Spleen (tissue), 13 donors: ENCODE measurements at places on chromosomes 2 and 18. TPM values are rescaled to one million over a fixed set of nuclear protein-coding genes. Genes with fewer than 3 reads are reported as not detected.

- no peak for DNase-seq
Observed at GRCh38 chr2:179335732-179336131, 71.1 kb upstream of the SESTD1 start.

Gene CBLN2
- 0.06 TPM for polyA plus RNA-seq

- DNase-seq, result no peak
Observed at GRCh38 chr2:121599963-121600651, 49.2 kb downstream of the CLASP1 start.

Gene NCKAP1
- polyA plus RNA-seq, result 9.4 TPM

DNA sequence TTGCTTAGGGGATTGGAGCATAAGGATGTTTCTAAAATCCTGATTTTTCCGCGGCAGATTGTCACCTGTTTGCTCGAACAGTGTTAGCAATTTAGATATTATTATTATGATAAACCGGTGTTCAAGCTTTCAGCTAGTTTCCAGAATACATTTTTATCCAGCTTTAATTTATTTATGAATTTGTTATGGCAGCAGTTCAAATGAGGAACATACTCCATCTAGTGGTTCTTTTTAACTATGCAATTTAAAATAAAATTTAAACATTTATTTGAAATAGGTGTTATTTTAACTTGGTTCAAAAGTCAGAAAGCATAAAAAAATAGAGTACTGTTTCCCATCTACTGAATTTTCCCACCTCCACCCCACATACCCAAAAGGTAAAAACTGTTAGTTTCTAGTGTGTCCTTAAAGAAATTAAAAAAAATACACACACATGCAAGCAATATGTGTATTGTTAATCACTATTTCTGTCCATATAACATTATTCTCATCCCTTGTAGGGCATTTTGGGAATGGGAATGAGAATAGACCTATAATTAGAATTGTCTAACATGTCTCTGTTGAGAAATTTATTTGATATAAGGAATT is 23.2 kb downstream of the ACOXL start:
- DNase-seq, result no peak

GRCh38 chr18:51802569-51803428 is 537.2 kb upstream of the DCC start:
- no peak for DNase-seq

DNA sequence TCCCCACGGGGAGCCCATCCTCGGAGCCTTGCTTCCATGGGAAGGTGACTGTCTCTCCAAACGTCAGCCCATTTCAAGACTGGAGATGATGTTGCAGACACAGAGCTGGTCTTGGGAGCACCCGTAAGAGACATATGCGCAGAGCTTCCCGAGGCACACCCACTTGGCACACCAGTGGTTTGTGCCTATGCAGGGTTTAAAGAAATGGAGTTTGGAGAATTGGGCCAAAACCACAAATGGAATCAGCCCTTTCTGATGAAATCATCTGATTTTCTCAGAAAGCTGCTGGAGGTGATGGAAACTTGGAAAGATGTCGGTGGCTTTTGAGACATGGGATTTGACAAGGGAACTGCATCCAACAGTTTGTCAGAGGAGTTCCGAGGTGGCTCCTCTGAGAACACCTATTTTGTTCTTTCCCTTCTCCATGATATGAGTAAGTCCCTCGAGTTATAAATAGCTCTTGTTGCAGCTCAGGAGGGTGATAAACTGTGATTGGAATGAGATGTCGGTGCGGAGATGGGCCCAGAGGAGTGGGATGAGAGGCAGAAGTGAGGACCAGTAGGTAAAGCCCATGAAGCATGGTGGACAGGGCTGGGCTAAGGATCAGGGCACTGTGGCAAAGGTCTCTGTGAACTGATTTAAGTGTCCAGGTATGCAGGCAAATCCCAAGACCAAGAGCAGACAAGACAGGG is 225.7 kb downstream of the ACKR3 start:
- DNase-seq, result no peak

GRCh38 chr2:217552081-217552480 is 450.7 kb downstream of the TNS1 start:
- no peak for DNase-seq

Gene NOP58
- polyA plus RNA-seq, result 86.3 TPM

DNA sequence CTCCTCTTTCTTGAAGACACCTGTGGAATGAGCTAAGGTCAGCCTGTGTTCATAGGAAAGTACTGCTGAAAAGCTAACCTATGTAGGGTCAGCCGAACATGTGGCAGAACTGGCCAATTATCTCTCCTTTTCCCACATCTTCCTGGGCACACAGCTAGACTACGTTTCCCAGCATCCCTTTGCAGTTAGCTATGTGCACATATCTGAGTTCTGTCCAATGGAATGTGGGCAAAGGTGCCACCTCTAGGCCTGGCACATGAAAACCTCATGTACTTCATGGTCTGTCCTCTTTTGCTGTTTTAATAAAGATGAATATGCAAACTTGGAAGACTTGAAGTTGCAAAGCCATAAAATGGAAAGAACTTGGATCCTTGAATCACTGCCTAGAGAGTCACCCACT is 352.6 kb downstream of the TNS1 start:
- no peak for DNase-seq

DNA sequence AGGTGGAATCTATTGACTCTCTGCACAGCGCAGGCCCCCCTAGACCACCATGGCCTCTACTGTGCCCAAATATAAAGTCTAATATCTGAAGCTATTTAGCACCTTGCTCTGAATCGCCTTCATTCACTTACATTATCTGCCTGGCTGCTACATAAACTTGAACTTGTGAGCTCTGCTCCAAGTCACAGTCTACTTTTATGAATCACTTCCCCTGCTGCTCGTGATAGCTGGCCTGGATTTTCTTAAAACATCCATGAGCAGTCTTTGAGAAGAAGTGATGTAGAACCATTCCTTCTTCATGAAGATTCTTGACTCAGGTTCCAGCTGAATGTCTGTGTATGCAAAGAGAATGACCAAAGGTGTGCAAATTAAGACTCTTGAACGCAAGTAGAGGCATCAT is 359.5 kb downstream of the RND3 start:
- DNase-seq, result no peak

- DNase-seq, result no peak
Observed at GRCh38 chr2:9710311-9710710, 79.5 kb upstream of the YWHAQ start.

DNA sequence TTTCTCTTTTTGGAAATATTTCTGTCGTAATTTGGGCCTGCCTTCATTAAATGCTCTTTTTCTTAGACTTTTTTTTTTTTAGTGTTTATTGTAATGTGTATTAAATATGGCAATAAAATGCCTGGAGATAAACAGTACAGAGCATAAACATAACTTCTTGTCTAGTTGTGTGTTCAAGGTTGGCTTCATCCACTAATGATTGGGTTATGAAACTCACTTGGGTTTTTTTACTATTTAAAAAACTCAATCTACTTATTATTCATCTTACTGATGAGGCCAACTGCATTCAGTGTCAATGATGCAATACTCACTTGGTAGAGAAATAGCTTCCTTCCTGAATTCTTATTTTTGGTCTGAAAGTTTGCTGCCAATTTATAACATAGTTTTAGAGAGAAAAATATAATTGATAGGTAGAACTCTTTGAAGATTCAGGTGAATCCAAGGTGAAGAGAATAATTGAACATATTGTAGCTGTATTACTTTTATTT is 144.2 kb upstream of the NABP1 start:
- no peak for DNase-seq

GRCh38 chr2:30702694-30703093 is 104.6 kb downstream of the CAPN13 start:
- DNase-seq, result no peak

Gene PLCL1
- polyA plus RNA-seq, result 0.54 TPM

Gene GDF7
- polyA plus RNA-seq, result 0.87 TPM

DNA sequence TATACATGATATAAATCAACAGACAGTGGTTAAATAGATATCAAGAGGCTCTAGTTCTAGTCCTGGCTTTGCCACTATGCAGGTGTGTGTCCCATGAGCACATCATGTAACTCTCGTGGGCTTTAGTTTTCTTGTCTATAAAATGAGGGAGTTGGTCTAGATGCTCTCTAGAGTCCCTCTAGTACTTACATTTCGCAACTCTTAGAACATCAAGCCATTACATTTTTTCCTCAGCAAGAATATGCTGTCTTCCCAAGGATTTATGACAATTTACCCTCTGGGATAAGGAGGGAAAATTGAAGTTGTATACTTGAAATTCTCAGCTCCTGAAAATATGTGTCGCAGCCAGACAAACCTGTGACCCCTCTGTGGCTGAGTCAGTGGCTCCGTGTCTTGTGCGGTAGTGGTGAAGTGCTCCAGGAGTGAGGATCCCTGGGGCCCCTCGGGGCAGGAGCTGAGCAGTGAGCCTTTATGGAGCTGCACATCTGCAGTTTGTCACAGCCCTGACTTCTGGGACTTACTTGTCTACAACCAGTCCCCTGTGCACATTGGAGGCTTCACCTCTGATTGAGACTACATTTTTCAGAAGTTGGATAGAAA is 6.8 kb downstream of the PKP4 start:
- DNase-seq, result no peak

DNA sequence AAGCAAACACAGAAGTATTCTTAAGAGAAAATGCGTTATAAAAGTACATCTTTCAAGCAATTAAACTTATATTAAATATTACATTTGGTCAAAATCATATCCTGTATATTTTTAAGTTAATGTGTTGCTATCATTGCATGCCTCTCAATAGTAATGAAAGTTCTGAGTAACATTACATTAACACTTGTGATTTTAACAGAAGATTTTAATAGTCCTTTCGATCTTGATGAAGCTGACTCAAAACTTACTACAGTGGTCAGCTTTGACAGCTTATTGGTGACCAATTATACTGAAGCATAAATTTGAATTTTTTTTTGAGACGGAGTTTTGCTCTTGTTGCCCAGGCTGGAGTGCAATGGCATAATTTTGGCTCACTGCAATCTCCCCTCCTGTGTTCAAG is 303.3 kb downstream of the GALR1 start:
- DNase-seq, result no peak

GRCh38 chr18:9737472-9738121 is 29.5 kb downstream of the RAB31 start:
- peak; percentile 63 for DNase-seq

- DNase-seq, result no peak
Observed at GRCh38 chr2:166333801-166334200, 41.9 kb downstream of the SCN9A start.

Gene SPATA3
- polyA plus RNA-seq, result not detected

Gene SCYGR4
- not detected for polyA plus RNA-seq

- peak; percentile 72 for DNase-seq
Observed at GRCh38 chr2:102103992-102104871, 38.3 kb upstream of the IL1R1 start.

Gene ACTR1B
- polyA plus RNA-seq, result 63.4 TPM

GRCh38 chr2:12407160-12407559 is 309.6 kb upstream of the TRIB2 start:
- no peak for DNase-seq

GRCh38 chr2:206051912-206052311 is 34.1 kb downstream of the INO80D start:
- DNase-seq, result no peak

Gene HMSD
- 0.62 TPM for polyA plus RNA-seq

Gene NT5DC4
- polyA plus RNA-seq, result 0.47 TPM

- no peak for DNase-seq
Observed at GRCh38 chr2:33484042-33484621, 7.7 kb downstream of the RASGRP3 start.

DNA sequence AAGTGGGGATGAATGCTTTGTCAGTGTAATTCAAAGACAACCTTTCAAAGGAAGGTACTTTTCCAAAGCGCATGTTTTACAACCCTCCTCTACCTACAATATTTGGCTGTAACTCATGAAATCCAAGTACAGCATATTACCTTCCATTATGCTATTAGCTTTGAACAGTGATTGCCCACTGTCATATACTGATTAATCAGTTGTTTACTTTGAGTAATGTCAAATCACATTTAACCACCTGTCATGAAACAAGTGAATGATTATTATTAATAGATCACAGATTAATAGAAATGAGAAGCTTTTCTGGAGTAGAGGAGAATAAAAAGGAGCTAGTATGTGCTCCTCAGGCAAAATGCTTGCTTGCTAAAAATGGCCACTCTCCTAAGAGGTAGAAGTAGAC is 150.5 kb upstream of the SMAD7 start:
- DNase-seq, result no peak

Gene IL36B
- polyA plus RNA-seq, result not detected

- DNase-seq, result peak; percentile 82
Observed at GRCh38 chr18:63141778-63142176, 177.8 kb downstream of the BCL2 start.

Gene MAP3K19
- not detected for polyA plus RNA-seq

Gene MMADHC
- 54.0 TPM for polyA plus RNA-seq

DNA sequence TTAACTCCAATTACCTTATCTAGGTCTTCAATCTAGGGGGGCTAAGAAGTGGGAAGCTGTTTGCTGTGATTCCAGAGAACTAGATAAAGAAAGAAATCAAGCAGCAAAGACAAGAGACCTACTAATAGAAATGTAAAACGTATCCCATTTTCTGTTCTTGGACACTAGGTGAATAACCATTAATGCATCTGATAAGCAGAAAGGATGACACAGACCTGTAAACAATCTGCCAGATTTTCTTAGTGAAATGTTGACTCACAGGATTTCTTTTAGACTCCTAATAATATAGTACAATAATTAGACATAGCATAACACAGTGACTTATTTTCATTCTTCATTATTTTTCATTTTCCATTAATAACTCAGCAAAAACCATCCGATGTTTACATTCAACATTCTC is 1.3 kb downstream of the WDR35 start:
- DNase-seq, result no peak

DNA sequence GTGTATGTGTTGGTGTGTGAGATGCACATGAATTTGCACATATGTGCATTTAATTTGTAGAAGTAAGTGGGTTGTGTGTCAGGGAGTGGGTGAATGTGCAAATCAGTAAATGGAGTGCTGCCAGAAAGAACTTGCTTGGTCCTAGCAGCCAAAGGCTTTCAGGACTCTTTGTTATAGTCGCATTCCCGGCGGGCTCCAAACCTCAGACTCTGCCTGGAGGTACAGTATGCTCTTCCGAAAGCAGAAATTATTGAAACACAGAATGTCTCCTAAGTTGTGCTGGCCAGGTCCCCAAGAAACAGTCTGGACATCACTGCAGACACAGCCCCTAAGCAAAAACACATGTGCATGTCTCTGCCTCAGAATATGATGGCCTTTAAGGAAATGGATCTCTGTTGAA is 232.4 kb downstream of the INSIG2 start:
- DNase-seq, result no peak

- DNase-seq, result no peak
Observed at GRCh38 chr2:226981791-226982326, 146.0 kb downstream of the RHBDD1 start.

GRCh38 chr18:79739440-79739778 is 58.3 kb upstream of the KCNG2 start:
- peak; percentile 47 for DNase-seq

DNA sequence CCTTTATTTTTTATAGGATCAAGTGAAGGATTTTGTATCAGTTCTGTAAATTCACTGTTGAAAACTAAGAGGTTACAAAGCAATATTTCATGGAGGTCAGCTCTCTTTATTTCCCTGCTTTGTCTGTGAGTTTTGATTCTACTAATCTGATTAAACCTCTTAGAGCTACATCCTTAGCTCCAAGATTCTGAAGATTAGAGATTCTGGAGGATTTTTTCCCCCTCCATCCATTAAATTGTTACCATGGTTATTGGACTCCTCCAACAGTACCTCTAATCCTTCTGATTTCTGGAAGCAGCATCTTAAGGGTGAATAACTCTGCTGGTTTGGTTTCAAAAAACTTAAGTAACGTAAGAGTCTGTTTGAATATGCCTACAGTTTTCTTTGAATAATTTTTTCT is 110.0 kb downstream of the TANC1 start:
- no peak for DNase-seq
